ENCODE measurements at places on chromosomes 5 and 9.

- no peak for DNase-seq
Measured at GRCh38 chr9:129382281-129383018, 204.4 kb upstream of the IER5L start.

DNA sequence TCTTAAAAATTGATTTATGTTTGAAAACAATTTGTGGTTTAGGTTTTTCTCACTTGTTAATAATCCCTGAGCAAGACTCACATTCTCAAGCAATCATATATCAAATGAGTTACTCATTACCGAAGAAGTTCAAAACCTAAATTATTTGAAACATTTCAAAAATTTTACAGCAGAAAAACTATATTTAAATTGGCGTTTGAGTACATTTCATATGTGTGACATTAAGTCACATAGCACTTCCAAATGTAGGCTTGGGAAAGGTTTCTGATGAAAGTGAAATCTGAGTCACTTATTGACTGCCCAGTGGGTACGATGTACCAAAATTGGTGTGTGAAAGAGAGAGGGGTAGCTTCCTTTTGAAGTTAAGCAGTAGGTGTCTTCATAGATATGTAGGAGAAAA, 411.4 kb upstream of the SGCD start:
- DNase-seq = no peak

- no peak for DNase-seq
Measured at GRCh38 chr5:140005145-140005591, 37.9 kb downstream of the NRG2 start.

GRCh38 chr9:228929-229695, 14.4 kb downstream of the DOCK8 start:
- DNase-seq = peak; percentile 53

DNA sequence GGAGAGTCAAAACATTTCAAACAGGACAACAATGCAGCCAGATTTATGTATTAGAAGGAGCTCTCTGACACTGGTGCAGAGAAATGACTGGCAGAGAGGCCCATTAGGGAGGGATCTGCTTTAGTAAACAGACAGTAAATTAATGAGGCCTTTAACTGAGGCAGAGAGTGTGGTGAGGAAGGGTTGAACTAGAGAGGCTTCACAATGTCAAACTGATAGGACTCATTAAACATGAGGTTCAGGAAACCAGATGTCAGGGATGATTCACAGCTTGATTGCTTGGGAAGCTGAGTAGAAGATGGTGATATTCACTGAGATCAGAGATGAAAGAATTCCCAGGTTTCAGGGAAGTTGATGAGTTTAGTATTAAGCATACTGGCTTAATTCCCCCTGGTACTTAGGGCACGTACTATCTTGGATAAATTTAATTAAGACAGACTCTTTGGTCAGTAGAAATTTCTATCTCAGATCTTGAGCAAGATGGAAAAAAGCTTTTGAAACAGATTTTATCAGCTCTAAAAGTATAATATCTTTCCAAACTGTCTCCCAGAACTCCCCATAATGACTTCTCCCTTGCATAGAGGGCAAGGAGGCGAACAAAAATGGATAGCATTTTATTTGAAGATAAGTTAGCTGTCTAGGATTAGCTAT, 8.6 kb upstream of the MUSK start:
- DNase-seq = no peak

GRCh38 chr5:116035123-116035522, 2.9 kb downstream of the ARL14EPL start:
- no peak for DNase-seq

GRCh38 chr9:124475868-124476690, 25.8 kb downstream of the ADGRD2 start:
- DNase-seq = no peak

- DNase-seq = no peak
Measured at GRCh38 chr9:80072451-80072850, 500.7 kb downstream of the TLE4 start.

GRCh38 chr5:14464671-14465070, 116.9 kb upstream of the OTULINL start:
- DNase-seq = no peak

DNA sequence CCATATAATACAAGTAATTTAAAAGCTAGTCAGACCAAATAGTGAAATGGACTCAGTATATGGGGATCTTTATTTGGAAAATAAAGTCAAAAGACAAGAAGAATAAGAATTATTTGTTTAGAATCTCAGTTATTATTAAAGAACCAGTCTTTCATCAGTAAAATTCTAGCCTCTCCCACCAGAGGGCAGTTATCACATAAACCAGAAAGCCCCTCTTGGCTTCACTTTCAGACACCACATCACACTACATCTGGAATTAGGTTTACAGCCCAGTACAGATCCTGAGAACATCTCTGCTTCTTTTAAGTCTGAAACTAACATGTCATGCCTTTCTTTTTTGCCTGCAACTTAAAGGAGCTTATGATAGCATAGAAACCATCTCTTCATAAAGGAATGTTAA, 12.2 kb upstream of the HSPB3 start:
- no peak for DNase-seq

DNA sequence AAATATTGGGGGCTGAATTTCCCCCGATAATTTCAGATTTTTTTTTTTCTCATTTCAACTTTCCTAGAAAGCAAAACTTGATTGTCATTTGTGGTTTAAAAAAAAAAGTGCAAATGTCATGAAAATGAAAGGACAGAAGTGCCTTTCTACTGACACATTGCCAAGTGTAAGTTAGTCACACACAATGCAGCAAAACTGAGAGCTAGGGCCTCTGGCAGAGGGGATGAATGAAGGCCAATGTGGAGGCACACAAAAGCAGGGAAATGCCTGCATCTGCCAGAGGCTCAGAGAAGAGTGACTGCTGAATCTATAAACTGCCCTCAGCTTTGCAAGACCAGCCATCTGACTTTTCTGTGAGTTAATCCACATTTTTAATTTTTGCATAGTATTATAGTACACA, 6.8 kb upstream of the IFNA5 start:
- no peak for DNase-seq

DNA sequence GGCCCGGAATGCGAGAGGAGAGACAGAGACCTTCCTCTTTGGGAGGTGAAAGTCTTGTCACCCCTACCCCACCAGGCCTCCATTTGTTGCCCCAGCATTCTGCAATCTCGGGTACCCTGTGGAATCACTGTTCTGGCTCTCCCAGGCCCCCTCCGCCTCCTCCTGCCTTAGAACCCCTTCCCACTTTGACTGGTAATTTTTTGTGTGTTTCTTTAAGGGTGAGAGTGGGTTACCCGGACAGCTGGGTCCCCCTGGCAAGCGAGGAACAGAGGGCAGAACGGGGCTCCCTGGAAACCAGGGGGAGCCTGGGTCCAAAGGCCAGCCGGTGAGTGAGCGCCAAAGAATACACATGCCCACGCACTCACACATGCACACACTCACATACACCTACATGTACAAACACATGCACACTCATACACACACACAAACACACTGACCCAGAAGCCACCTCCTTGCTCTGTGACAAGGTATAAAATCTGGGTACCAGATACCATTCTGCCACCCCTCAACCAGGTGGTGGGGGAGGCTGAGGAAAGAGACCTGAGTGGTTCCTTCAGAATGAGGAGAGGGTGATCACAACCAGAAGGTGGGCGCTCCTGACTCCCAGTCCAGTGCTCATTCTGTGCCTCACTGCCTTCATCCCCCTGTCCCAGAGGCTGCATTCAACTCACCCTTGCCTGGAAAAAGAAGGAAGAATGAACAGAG, 30.9 kb upstream of the ORM1 start:
- DNase-seq = peak; percentile 4

DNA sequence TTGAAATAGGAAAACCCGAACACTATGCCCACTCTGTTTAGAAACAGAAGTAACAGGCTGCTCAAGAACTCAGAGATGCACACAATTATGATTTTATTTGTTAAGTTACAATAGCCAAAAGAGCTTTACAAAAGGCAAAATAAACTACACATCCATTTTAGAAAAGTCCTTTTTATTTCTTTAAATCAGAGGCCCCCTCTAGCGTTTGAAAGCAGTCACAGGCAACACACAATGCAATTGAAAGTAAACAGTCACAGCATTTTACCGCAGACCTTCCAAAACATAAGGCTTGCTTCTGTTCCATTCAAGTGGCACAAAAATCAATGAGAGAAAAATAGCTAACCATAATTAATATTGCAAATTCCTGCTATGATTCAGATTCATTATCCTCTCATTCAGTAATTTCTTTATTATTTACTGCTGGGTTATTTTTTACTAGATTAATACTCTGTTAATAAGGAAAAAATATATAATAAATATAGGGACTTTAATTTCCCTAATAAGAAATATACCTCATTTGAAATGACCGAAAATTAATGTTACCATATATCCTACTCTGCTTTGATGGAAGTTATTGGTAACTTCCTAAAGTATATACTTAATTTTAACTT, 78.3 kb downstream of the CEP120 start:
- peak; percentile 9 for DNase-seq
